ENCODE measurements at places on chromosomes 12 and 14.

- DNase-seq, result no peak
Measured at GRCh38 chr14:104451474-104451873, 128.1 kb upstream of the C14orf180 start.

DNA sequence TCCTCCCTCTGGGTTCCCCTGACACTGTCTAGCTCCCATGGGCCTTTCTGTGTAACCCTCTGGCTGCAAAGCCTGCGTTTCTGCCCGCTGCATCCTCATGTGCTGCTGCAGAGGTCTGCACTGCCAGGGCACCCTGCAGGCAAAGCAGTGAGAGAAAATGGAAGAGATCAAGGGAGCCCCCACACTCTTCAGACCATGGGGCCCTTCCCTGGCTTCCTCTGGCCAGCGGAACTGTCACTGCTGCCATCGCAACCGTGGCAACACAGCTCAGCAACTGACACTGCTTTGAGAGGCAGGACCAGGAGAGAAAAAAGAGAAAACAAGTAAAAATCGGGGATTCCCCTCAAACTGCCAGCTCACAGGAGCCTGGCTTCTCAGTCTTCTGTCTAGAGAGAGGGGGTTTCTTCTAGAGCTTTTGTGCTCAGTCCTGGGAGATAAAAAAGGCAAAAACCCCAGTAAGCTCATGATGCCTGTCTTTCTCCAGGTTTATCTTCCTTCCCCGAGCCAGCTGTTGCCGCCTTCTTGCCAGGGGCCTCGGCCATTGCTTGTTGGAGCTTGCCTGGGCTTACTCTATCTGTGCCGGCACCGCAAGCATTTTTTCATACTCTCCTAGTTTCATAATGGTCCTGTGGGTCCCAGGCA is 38.9 kb downstream of the C14orf132 start:
- DNase-seq, result no peak

GRCh38 chr12:5348491-5348890 is 83.4 kb upstream of the NTF3 start:
- no peak for DNase-seq

DNA sequence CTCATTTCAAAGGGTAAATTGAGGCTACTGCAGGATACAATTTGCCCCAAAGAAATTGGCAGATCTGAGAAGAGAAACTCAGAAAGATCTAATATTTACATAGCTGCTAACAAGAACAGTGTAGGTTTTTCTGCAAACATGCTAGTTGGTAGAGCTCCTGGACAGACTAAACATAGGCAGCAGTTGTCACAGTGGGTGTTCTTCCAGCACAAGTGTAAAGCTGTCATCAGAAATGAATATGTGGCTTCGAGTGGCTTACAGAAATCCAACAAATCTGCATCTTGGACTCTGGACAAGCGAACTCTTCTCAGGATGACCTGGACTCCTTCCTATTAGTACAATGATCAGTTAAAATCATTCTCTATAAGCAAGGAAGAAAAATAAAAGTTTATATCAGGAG is 5.9 kb downstream of the CBX5 start:
- DNase-seq, result no peak

DNA sequence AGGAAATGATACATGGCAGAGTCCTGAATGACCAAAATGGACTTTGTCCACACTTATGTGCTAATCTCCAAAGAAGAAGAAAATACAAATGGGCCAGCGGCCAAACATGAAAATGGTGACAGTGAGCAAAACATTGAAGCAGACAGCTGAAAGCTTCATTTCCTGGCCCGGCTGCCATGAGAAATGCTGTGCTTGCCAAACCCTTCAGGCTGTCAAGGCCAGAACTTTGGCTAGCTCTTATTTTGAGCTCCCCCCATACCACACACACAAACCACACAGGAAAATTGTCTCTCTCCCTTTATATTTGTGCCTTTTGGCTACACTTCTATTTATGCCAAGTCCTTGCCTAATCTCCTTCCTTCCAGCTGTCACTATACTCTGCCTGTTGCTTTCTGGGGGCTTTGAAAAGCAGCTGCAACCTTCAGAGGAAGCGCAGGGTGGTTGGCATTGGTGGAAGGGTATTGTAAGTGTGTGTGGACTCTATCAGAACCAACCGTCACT is 323.8 kb downstream of the RAD51B start:
- DNase-seq, result no peak

DNA sequence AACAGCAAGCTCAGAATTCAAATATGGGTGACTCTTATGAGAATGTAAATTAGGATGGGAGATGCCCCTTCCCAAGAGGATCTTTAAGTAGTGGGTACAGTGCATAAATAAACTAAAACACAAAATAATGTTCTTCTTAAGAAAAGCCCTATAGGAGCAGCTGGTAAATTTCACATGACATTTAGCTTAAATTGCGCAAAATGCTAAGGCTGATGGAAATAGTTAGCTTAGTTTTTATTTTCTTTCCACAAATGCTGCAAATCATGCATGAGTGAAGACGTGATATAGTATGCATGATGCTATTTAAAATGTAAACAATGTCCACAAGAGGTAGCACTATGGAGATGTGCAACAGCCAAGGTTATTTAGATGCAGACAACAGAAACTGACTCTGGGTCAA is 328.1 kb downstream of the ATP23 start:
- DNase-seq, result no peak

- no peak for DNase-seq
Measured at GRCh38 chr12:14611640-14612203, 44.0 kb upstream of the PLBD1 start.

- DNase-seq, result peak; percentile 33
Measured at GRCh38 chr14:68210729-68211299, 391.2 kb downstream of the RAD51B start.

- no peak for DNase-seq
Measured at GRCh38 chr14:52244997-52245396, 22.5 kb upstream of the PTGDR start.

- DNase-seq, result no peak
Measured at GRCh38 chr12:48446161-48446776, 26.1 kb upstream of the ANP32D start.

DNA sequence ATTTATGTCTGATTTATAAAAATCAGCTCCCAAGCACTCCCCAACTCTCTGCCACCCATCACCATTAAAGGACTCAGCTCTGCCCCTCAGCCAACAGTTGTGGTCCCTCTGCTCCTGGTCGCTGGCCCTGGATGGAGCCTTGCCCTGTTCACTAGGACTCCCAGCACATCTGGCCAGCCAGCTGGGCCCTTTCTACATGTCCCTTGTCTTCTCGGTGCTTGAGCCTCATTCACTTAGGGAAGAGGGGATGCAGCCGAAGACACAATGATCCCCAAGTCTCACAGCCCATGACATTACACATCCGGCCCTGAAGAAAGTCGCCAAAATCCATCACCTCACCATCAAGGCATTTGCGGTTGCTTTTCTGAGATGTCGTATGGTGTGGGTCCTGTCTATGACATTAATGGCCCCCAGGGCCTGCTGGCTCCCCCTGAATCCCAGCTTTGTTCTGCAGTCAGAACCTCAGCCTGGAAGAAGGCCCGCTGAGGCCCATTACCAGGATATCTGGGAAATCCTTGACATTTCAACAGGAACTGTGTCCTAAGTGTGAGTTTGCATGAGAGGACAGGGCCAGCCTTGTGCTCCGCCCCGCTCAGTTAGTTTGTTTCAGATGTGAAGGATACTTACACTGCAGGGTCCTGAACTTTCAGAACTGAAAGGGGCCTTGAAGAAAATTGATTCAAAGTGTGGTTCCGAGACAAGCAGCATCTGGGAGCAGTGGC is 19.1 kb downstream of the TSPAN11 start:
- DNase-seq, result no peak

DNA sequence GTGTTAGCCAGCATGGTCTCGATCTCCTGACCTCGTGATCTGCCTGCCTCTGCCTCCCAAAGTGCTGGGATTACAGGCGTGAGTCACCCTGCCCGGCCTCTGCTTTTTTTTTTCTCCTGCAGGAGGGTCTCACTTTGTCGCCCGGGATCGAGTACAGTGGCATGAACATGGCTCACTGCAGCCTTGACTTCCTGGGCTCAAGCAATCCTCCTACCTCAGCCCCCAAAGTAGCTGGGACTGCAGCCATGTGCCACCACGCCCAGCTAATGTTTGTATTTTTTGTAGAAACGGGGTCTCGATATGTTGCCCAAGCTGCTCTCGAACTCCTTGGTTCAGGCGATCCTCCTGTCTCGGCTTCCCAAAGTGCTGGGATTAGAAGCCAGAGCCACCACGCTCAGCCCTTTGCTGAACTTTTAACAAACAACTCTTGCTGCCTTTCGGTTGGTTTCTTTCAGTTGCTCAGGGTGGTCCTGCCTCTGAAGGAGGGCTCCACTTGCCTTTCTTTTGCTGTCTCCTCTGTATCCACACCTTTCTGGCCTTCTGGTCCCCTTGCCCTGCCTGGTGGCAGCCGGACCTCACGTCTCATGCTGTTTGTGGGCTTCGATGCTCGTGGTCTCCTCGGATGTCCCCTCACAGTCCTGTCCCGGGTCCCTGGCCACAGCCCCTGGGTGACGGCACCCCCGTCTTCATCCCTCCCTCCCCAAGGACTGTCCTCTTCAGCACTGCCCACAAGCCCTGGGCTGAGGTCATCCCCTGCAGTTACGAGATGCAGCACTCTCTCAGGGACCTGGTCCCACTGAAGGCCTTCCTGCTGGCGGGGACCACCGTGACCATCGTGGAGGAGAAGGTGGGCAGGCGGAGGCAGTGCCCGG is 3.8 kb upstream of the B3GNT4 start:
- no peak for DNase-seq

DNA sequence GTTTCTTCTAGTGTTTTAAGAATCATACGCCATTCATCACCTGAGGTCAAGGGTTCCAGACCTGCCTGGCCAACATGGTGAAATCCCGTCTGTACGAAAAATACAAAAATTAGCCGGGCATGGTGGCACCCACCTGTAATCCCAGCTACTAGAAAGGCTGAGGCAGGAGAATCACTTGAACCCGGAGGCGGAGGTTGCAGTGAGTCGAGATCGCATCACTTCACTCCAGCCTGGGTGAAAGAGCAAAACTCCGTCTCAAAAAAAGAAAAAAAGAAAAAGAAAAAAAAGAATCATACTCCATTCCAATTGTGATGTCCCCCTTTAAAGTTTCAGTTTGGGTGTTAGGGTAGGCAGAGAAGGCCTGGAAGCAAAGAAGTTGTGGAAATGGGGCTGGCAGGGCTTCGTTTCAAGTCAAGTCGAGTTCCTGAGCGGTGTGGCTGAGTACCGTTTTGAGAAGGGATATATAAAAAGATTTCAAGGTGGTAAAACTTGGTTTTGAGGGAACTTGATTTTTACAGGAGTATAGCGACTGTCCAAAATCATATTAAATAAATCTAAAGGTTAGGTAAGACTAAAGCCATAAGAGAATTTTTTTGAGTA is 1.5 kb upstream of the TAOK3 start:
- no peak for DNase-seq

- no peak for DNase-seq
Measured at GRCh38 chr14:93160353-93160801, 24.3 kb downstream of the MOAP1 start.

DNA sequence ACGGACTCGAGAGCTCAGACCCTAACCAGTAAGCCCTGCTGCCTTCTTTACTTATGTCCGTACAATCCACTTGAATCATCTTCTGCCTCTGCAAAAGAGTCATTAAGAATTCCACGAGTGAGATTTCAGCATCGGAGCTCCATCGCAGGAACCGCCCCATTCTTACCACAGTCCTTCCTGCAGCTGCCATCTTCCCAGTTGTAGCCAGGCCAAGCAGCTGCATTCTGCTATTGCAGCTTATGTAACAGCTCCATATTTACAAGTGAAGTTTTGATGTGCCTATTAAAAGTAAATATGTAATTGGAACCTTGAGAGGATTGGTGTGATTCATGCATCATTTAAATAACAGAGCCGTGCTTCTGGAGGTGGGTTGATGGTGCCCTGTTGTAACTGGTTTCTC is 157.4 kb downstream of the KICS2 start:
- DNase-seq, result no peak

GRCh38 chr12:90393089-90393488 is 561.9 kb downstream of the CCER1 start:
- no peak for DNase-seq

GRCh38 chr12:34595749-34596733 is 573.7 kb downstream of the ALG10 start:
- no peak for DNase-seq

GRCh38 chr12:39157696-39158342 is 252.4 kb upstream of the CPNE8 start:
- no peak for DNase-seq

DNA sequence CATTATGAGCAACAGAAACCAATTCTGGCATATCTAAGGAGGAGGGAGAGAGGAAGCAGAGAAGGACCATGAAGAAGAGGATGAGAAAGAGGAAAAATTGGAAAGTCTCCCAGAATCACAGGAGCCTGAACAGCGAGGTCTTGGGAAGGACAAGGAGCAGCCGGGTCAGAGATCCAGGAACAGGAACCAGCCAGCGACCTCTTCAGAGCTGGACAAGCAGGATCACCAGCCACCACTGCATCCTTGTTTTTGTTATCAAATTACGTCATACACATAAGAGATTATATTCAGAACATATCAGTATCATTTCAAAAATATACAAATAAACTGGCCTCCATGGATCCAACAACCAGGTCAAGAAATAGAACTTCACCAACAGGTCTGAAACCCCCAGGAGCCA is 22.1 kb upstream of the BDKRB2 start:
- DNase-seq, result no peak

DNA sequence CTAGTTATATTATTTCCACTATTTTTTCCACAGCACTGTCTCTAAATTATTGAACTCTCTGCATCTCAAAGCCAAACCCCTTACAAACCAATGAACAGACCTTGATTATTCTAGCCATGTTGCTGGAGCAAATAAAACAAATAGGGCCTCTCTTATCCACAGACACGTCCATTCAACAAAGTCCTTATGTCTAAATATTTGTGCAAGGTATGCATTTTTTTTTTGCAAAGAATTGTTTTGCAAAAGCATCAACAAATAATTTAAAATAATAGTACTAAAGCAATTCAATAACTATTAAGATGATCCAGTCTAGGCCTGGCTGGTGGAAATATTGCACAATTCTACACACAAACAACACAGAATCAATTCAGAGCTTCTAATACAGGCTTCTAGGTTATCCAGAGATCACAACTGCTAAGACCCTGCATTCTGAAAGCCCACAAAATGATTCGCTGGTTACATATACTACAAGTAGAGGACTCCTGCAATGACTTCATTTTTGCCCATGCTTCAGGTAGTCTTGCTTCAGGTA is 221.0 kb downstream of the SLC25A21 start:
- DNase-seq, result no peak

DNA sequence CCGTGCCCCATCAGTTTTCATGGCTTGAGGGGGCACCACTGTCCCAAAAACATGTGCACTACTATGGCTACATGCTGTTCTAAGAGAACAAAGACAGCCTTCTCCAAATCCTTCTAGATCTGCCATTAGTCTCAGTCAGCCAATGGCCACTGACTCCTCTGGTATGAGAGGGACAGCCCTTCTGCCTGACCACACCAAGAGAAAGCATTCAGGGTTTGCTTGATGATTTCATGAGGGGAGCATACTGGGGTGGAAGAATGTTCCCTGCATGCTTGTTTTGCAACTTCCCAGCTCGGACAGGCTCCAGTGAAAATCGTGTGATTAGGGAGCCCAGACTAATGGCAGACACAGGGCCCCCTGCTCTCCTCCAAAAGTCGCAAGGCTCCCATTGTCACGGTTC is 199.6 kb upstream of the ALG10B start:
- no peak for DNase-seq
